ENCODE measurements at places on chromosomes 16 and 17.

DNA sequence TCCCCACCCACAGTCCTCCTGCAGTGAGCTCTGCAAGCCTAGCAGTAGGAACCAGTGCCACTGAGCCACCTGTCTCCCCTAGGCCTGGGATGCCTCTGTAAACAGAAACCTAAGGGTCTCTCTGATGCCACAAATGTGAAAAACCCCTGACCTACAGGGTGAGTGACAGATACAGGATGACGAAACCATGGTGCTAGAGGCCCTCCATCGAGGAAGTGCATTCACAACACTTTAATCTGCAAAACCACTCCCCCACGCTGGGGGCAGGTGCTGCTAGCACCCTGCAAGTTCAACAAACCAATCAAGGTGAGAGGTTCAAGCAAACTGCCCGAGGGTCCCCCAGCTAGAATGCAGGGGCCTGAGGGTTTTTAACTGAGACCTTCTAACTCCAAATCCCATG is 59.5 kb downstream of the CDYL2 start:
- no peak for DNase-seq

DNA sequence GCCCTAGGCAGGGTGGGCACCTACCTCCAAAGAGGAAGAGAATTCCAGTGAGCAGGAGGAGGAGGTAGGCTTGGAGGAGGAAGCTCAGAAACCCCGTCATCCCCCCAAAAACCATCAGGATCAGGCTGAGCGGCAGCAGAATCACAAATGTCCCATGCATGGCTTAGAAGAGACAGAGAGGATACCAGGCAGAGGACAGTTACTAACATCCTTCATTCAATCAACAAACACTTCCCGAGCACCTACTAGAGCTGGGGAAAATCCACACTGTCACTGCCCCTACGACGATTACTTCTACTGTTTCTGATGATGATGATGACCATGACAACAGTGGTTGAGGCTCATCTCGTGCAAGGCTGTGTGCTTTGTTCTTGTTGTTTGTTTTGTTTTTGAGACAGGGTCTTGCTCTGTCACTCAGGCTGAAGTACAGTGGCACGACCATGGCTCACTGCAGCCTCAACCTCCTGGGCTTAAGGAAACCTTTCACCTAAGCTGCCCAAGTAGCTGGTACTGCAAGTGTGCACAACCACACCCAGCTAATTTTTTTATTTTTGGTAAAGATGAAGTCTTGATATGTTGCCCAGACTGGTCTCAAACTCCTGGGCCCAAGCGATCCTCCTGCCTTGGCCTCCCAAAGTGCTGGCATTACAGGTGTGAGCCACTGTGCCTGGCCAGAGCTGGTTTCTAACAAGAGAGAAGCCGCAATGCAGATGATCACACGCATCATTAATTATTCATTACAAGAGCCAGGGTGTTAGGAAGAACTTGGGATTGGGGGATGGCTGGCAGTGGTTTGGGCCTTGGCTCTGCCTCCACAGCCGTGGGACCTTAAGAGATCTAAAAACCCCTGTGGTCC is 18.0 kb downstream of the TMEM114 start:
- no peak for DNase-seq

- no peak for DNase-seq
Measured at GRCh38 chr17:50447870-50448595, 20.6 kb downstream of the CHAD start.

- DNase-seq = no peak
Measured at GRCh38 chr16:17460890-17461289, 9.9 kb downstream of the XYLT1 start.

- DNase-seq = no peak
Measured at GRCh38 chr17:43733956-43734355, 24.6 kb downstream of the SOST start.

- peak; percentile 80 for DNase-seq
Measured at GRCh38 chr16:67542464-67542863, 13.8 kb downstream of the RIPOR1 start.

- DNase-seq = no peak
Measured at GRCh38 chr16:30656388-30656787, 1.8 kb upstream of the FBRS start.

DNA sequence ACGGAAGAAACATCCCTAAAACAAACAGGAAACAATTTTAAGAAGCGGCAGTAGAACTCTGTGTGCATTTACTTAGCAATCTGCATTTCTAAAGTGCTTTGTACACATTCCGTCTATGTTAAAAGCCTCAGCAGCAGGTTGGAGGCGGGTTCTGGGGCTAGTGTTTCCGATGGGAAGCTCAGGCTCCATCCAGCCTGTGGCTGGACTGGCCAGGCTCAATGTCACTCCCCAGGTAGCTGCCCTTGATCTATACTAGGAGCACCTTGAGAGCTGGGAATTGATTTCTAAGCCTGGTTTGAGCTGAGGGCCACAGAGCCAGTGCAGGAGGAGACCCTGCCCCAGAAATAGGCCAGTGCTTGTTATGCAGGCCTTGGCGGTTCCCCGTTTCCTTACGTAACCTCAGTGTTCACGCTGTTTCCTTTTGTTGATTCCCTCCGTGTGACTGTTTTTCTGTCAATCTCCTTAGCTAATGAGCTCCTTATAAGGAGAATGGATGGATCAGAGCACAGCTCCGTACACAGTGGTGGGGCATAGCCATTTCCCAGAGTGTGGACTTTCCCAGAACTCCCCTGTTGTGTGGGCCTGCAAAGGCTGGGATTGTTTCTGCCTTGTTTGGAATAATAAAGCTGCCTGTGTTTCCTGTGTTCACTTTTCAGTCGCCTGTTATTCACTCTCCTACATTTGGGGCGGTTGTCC is 21.4 kb downstream of the ADORA2B start:
- DNase-seq = no peak

DNA sequence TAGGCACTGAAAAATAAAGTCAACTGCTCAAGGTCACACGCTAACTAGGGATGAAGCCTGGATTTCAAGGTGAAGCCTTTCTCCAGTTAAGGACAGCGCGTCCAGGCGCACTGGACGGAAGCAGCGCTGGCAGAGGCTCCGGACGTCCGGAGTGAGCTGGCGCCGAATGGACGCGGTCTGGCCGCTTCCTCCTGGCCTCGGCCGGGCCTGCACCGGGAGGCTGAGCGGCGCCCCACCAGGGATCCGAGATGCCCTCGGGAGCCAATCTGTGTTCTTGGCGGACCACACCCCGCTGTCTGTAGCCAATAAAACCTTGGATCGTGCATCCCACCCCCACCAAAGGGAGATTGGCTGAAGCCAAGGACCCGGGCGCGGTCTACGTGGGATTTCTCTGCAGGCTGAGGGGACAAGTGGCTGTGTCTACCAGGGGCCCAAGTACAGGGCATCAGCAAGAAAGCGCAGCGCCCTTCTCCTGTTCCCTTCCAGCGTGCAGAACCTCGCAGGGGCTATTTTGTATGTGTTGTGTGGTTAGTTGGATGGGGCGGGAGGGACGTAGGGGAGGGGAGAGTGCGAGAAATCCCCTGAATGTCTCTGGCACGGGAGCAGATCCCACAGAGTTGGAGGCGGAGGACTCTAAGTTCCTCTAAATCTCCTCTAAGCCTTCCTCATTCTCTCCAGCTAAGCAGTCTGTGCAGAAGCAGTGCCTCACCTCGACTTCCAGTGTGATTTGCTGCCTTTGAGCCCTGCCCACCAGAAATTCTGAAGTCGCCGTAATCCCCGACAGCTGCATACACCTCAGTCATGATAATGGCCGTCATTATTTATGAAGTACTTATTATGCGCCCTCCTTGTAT is 2.5 kb upstream of the AKAP10 start:
- DNase-seq = no peak

- no peak for DNase-seq
Measured at GRCh38 chr17:76901542-76902197, 33.5 kb downstream of the MGAT5B start.

GRCh38 chr17:73011016-73011486 is 81.4 kb downstream of the SLC39A11 start:
- DNase-seq = no peak
